ENCODE measurements at places on chromosomes 2 and 18.

DNA sequence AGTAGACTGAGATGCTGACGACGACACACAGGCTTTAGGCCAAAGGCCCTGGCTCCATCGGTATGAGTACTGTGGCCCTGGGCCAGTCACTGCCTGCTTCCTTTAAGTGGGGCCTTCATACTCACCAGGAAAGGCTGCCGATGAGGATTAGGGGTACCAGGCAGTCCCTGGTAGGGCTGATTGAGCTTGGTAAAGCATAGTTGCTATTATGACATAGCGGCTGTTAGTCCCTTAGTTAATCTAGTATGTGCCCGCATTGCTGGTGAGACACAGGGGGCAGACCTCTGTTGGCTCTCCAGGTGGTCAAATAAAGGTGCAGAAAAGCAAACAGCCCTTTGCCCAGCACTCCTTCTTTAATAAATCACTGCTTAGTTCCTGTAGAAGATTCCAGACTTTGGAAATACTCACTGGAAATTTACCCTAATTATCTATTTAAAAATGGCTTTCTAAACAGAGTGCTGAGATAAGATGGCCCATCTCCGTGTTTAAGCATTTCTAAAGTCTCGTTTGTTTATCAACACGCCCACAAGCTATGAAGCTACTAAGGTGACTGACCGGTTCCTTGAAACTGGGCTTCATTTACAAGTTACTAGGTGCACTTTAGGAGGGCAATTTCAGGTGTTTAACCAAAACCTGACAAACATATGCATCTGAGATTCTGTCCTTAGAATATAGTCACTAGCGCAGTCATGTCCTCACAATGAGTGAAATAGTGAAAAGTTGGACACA lies 8.7 kb upstream of the BIN1 start:
- no peak for DNase-seq

GRCh38 chr2:75896779-75897366 lies 186.2 kb upstream of the GCFC2 start:
- no peak for DNase-seq

GRCh38 chr18:45312555-45313126 lies 302.6 kb upstream of the SLC14A2 start:
- DNase-seq: no peak

GRCh38 chr2:142668420-142668819 lies 209.0 kb upstream of the KYNU start:
- no peak for DNase-seq

GRCh38 chr2:96899413-96899741 lies 29.5 kb upstream of the SEMA4C start:
- no peak for DNase-seq

- no peak for DNase-seq
Observed at GRCh38 chr2:160472839-160473251, 20.8 kb downstream of the RBMS1 start.

- DNase-seq: no peak
Observed at GRCh38 chr2:104250635-104251034, 603.3 kb upstream of the POU3F3 start.

- DNase-seq: no peak
Observed at GRCh38 chr2:35293261-35293660, 1062.3 kb upstream of the CRIM1 start.

Data from stimulated activated naive CD4-positive, alpha-beta T cell (primary cell).